NCI-H1436 (cell line): ENCODE measurements at places on chromosomes 1 and 21.

DNA sequence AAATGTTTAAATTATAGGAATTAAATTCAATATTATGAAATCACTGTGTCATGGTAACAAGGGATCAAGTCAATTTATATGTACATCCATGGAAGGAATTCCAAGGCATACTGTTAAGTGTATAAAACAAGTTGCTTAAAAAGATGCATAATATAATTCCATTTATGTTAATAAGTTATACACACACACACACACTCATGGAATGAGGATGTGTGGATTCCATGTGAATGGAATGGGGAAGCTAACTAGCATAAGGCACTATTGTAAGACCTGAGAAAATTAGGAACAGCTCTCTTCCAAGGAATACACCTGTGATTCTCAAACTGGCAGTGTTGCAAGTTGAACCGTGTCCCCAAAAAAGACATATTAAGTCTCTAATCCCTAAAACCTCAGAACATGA, 17.6 kb upstream of the TRAF3IP3 start:
- DNase-seq = no peak

- DNase-seq = no peak
These were observed 27.2 kb downstream of the OVAAL start for GRCh38 chr1:180585994-180586359.

- no peak for DNase-seq
These were observed 107.1 kb downstream of the SPSB1 start for GRCh38 chr1:9399510-9400424.

GRCh38 chr1:100322436-100323211, 29.7 kb upstream of the CDC14A start:
- no peak for DNase-seq
